SK-N-SH treated with all-trans-retinoic acid at 6 μM for 48 hours (cell line): ENCODE measurements at places on chromosomes 6 and 20.

DNA sequence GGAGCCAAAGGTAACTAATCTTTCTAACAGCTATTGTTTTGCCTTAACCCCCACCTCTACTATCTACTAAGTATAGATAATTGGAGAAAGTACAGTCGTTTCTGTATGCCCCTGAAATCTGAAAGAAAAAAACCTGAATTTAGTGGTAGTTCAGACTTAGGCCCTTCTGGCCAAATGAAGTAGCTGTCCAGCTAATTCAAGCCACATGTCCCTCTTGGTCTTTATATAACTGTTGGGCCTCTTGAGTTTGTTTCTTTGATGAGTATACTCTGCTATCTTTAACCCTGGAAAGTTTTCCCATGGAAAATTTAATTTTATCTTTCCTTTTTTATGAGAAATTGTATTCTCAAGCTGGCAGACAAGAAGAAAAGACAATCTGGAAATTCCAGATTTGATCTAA is 73.0 kb upstream of the FAM8A1 start:
- peak; percentile 44; the same call in 1 of the 3 replicates for ATAC-seq

DNA sequence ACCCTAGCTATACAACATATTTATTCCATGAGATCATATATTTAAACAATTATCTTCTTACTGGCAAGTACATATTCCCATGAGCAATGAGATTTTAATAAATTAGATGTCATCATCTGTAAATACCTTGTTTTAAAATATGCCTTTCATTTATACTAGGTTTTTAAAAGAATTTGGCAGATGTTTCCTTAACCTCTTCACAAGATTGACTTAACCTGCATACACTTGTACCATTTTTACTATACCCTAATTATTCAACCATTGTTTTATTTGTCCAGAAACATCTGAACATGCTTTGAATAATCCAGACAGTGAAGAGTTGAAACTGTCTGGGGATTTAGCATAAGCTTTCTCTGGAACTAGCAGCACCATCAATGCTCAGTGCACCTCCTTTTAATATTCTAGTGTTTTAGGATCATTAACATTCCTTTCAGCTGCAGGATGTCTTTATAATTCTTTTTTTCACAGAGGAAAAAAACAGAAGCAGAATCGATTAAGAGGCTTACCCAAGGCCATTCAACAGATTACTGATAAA is 188.0 kb upstream of the TENT5A start:
- ATAC-seq: no peak

- ATAC-seq: no peak
These were observed 35.0 kb downstream of the SYTL3 start for GRCh38 chr6:158684745-158685324.

DNA sequence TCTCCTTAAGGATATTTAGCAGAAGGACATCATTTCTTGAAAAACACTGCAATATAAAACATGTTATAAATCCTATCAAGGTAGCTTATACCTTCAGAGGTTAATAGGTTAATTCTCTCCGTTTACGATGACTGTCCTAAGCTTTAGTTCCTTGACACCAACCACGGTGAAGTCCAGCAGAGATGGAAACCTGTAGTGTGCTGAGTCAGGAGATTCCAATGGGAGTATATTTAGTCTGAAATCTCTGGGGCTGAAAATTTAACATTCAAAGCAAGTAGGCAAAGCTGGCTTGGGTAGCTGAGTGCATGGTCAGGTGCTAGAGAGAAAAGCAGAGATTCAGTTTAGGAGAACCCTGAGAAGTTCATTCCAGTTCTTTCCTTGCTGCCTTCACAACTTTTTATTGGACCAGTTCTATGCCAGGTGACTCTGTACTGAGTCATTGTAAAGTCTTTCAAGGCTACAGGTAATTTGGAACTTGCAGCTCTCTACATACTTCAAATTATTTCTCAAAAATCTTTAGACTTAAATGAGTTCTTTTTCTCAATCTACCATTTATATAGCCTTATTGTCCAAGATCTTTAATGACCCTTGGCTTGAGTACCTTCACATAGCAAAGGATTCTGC is 1009.4 kb upstream of the FLRT3 start:
- no peak for ATAC-seq

GRCh38 chr20:34663213-34663943 is 13.5 kb downstream of the PIGU start:
- no peak for ATAC-seq

- ATAC-seq: no peak
These were observed 14.8 kb downstream of the APMAP start for GRCh38 chr20:24977797-24978196.

DNA sequence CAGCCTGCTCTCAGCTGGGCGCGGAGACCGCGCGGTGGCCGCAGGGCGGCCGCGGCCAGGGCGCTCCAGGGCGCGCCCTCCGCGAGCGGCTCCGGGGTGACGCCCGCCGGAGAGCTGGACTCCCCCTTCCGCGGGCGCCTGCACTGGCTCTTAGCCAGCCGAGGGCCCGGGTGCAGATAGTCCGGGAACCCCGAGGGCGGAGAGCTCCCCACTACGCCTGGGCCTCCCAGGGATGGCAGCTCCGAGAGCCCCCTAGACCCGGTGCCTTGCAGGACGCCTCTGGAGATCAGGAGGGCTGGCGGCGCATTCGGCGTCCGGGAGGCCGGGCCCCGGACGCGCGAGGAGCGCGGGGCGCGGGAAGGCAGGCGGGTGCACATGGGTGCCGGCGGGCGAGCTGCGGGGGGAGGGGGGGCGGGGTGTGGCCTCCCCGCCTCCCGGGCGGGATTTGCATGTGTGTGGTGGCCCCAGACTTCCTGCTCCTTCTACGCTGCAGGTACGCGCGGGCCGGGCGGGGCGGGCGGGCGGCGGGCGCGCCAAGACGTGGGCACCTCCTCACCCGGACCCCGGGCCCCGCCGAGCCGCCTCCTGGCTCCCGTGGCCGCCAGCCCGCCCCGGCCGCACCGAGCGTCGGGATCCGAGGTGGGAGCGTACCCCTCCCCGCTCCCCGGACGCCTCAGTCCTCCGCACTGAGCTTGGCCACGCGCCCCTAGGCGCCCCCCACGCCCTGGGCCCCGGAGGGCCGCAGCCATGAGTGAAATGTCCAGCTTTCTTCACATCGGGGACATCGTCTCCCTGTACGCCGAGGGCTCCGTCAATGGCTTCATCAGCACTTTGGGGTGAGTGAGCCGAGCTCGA is at the start of gene ITPR3:
TSS of gene ITPR3 (plus strand) at position 467 of the 855 bp plus-strand sequence. CDS start at position 748, 281 bp downstream.
- peak; percentile 84 for ATAC-seq

GRCh38 chr6:27809067-27809938 is 102.9 kb downstream of the OR2B2 start:
- ATAC-seq: no peak

DNA sequence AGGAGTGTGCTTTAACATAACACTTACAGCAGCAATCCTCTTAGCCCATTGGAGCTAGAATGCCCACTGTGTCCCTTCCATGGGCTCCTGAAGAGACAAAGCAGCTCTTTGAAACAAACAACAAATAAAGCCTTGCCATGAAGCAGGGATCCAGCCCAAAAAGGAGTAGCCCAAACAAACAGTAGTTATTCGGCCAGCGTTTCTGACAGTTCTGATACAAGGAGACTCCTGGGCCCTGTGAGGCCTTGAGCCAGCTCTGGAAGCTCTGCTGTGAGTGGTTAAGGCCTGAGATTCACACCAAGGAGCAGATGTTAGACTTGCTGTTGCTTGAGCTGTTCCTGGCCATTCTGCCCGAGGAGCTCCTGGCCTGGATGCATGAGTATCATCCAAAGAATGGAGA is 16.9 kb upstream of the ZSCAN16 start:
- ATAC-seq: no peak

- ATAC-seq: no peak
These were observed 31.6 kb upstream of the CD93 start for GRCh38 chr20:23117738-23118137.

DNA sequence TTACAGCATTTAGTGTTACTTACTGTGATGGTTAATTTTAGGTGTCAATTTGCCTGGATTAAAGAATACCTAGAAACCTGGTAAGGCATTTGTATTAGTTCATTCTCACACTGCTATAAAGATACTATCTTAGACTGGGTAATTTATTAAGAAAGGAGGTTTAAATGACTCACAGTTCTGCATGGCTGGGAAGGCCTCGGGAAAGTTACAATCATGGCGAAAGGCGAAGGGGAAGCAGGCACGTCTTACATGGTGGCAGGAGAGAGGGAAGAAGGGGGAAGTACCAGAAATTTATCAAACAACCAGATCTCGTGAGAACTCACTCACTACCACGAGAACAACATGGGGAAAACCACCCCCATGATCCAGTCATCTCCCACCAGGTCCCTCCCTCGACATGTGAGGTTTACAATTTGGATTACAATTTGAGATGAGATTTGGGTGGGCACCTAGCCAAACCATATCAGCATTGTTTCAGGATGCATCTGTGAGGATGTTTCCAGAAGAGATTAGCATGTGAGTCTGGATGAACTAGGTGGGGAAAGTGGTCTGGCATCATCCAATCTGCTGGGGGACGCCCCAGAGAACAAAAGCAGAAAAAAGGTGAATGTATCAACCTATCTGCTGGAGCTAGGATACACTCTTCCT is 76.8 kb downstream of the MKKS start:
- ATAC-seq: no peak

DNA sequence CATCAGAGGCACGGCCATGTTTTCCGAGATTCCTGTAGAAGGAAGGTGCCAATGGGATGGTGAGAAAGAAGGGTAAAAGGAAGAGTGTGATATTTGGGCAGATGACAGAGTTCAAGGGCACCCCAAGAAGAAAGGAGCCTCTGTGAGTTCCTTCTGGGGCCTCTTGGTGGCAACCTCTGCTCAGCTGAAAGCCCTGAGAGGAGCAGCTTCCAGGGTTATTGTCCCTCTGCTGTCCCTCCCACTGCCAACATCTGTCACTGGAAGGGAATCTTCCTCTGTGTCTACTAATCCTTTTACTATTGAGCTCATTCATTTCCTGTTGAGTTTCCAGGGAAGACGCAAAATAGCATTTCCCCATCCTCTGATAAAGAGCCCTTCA is 40.0 kb upstream of the KCNK16 start:
- peak; percentile 20; the same call in 1 of the 3 replicates for ATAC-seq

DNA sequence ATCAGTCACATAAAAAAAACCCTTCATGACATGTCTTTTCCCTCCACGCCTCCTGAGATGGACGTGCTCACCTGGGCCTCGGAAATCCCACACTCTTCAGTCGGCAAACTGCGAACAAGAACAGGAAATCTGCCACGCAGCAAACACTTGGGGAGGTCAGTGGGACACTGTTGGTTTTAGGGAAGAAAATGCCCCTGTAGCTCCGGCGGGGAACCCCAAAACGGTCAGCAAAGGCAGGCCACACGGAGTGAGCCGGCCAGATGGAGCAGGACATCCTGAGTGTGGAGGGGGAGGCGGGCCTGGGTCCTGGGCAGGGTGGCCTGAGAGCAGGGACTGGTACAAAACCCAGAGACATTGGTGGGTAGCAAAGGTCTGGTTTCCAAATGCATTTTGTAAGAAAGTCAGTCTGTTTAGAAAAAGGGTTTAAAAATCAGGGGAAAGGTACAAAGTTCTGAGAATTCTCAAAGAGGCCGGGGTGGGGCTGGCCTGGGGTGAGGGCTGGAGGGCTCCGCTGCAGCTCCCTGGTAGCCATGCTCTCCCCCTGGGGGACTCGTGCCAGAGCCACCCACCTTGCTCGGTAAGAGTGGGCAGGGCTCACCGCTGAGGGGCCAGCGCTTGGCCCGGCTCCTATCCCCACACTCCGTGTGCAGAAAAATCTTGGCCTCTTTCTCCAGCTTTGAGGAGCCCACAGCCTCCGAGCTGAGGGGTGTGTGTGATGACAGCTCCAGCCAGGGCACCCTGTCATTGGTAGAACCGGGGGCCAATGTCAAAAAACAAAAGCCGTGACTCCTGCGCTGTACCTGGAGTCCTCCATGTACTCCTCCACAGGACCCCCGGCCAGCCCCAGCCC is 5.2 kb downstream of the SLC2A4RG start:
- no peak for ATAC-seq

DNA sequence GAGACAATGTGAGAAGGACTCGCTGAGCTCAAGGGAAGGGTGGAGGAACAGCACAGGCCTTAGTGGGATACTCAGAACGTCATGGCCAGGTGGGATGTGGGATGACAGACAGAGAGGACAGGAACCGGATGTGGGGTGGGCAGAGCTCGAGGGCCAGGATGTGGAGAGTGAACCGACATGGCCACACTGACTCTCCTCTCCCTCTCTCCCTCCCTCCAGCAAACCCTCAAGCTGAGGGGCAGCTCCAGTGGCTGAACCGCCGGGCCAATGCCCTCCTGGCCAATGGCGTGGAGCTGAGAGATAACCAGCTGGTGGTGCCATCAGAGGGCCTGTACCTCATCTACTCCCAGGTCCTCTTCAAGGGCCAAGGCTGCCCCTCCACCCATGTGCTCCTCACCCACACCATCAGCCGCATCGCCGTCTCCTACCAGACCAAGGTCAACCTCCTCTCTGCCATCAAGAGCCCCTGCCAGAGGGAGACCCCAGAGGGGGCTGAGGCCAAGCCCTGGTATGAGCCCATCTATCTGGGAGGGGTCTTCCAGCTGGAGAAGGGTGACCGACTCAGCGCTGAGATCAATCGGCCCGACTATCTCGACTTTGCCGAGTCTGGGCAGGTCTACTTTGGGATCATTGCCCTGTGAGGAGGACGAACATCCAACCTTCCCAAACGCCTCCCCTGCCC is 1.7 kb downstream of the TNF start:
- ATAC-seq: no peak

GRCh38 chr6:37033255-37033654 is 27.8 kb downstream of the FGD2 start:
- no peak for ATAC-seq

DNA sequence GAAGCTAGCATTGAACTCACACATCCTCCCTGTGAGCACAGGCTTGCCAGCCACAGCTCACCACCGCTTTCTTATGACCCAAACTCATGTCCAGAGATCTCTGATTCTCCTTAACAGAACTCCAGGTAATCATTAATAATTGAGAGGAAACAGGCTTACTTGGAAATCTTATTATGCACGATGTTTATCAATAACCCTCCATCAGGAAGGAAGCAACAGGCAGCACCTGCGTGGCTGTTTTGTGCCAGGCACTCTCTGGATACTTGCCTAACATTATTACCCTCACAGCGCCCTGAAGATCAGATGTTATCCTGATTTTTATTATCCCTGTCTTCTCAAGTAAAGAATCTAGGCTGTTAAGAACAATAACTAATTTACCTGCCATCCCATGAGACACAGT is 306.6 kb downstream of the PRKN start:
- no peak for ATAC-seq

DNA sequence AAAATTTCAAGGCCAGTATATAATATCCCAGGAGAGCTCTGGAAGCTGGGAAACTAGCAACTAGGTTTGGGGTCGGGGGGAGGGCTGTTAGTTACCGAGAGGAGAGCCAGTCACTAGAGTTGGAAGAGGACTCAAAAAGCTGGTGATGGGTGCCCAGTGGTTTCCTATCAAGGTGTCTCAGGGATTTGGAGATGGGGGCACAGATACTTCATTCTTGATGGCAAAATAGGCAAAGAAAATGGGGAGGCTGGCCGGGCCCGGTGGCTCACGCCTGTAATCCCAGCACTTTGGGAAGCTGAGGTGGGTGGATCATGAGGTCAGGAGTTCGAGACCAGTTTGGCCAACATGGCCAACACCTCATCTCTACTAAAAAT is 805 bp downstream of the PHF1 start:
- no peak for ATAC-seq

DNA sequence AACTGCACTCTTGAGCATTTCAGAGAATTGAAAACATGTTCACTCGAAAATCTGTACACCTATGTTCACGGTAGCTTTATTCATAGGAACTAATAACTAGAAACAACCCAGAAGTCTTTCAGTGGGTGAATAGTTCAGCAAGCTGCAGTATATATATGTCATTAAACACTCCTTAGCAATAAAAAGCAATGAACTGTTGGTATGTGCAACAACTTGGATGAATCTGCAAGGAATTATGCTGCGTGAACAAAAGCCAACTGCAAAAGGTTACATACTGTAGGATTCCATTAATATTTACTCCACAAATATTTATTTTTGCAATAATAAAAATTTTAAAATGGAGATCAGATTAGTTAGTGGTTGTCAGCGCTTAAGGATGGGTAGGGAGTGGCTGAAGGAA is 22.1 kb upstream of the FKBP1A start:
- ATAC-seq: peak; percentile 6; the same call in 1 of the 3 replicates
